ENCODE measurements at places on chromosomes 6 and 20.
A peak's percentile ranks its signal among the peaks of the same experiment; 100 is the strongest.

DNA sequence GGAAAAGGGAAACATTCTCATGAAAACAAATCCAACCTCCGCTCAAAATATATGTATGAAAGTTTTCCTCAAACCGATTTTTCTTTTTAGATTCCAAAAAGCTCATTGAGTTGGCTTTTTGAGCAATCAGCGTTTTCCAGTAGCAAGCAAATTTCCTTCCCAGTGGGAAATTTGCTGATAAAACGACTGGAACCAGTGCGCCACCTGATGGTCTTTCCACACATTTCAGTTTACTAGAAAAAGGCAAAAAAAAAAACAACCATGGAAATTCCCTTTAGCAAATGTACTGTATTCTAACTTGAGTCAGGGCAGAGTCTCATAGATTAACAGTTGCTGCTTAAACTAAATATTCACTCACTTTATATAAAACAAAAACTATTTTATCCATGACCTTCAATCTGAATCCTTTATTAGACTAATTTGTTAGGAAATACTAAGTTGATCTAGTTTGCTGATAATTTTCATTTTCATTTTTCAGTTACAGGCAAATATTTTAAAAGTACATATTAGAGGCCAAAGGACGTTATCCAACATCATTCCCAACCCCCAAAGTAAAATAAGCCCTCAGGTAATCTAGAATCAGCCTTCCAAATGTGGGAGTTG is 271.5 kb downstream of the FOXA2 start:
- DNase-seq, result no peak

GRCh38 chr20:56395166-56395565 is 2.7 kb downstream of the CSTF1 start:
- DNase-seq, result no peak

DNA sequence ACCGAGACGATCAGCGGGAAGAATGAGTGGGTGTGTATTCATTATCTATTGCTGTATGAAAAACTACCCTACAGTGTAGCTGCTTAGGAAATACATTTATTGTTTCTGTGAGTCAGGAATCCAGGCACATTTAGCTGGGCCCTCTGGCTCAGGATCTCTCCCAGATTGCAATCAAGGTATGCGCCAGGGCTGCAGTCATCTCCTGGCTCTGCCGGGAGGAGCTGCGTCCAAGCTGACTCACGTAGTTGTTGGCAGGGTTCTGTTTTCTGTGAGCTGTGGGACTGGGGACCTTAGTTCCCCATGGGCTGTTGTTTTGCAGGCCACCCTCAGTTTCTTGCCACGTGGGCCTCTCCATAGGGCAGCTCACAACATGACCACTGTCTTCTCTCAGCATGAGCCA is 68.2 kb upstream of the FUCA2 start:
- DNase-seq, result no peak

DNA sequence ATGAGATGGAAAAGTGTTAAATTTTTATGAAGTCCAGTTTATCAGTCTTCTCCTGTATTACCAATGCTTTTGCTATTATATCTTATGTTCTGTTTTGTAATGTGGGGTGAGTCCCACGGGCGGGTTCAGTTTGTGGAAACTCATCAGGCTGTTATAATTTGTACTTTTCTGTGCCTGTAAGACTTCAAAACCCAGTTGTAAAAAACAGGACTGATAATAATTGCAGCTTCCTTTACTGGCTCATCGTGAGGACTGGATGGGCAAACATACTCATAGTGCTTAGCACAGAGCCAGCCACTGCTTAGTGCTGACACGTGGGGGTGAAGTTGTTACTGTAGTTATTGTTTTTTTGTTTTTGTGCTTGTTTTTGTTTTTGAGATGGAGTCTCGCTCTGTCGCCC is 45.6 kb downstream of the TGM2 start:
- DNase-seq, result no peak

- no peak for DNase-seq
These were observed 145.7 kb downstream of the KHDC1L start for GRCh38 chr6:73079611-73079955.

DNA sequence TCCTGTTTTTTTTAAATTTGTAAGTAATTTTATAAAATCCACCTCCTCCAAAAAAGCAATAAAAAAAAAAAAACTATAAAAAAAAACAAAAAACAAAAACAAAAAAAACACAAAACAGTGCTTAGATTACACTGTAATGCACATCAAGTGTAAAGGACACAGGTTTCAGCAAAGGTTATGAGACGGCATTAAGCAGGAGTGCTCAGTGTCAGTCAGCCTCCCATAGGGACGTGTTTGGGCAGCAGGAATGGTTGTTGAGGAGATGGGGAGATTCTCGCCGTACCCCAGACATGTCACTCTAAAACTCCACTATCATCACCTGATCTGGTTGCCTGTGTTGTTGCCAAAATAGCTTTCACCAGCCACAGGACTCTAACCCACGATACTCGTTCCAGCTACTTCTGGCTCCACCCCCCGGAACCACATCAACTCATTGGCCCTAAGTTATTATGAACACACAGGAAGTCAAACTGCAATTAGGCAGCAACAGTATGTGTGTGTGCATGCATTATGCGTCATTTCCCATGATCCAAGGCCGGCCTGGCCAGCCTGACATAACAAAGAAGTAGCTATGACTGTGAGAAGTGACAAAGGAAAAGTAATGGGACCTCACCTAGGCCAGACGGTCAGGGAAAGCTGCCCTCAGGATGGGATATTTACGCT is 28.7 kb downstream of the ECT2L start:
- DNase-seq, result no peak

DNA sequence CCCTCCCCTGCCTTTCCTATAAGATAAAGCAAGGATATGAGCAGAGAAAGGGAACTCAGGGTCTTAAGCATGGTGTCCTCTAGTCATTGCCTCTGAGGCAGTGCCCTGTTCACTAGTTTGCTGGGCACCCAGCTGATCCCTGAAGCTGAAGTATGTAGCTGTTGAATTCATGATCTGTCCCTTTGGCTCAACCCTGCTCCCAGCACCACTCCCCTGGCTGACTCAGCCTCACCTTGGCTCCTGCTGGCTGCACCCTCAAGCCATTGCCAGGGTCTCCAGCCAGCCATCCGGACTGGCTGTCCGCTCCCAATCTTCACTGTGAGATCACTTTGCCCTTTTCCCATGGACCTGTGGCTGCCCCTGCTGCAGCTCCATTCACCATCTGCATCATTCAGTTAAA is 25.9 kb upstream of the UST start:
- no peak for DNase-seq

- DNase-seq, result no peak
These were observed 861.3 kb downstream of the QKI start for GRCh38 chr6:164275773-164276172.

DNA sequence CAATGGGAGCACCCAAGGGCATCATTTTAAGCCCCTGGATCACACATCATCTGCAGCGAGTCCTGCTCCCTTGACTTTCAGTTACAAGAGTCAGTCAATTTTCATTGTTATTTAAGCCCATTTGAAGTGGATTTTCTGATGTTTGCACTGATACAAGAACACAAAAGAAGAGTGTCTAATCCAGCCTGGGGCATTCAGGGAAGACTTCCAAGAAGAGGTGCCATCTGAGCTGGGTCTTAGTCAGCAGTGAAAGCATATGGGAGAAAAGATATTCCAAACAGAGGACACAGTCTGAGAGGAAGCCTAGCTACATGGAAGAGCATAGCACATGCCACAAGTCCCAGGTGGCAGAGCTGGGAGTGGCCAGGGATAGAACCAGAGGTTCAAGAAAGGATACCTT is 10.4 kb upstream of the FOXP4 start:
- DNase-seq, result no peak

GRCh38 chr20:1469925-1470571 is 3.4 kb upstream of the NSFL1C start:
- peak; percentile 16 for DNase-seq

- no peak for DNase-seq
These were observed 102.8 kb upstream of the TMEM170B start for GRCh38 chr6:11434565-11435326.

DNA sequence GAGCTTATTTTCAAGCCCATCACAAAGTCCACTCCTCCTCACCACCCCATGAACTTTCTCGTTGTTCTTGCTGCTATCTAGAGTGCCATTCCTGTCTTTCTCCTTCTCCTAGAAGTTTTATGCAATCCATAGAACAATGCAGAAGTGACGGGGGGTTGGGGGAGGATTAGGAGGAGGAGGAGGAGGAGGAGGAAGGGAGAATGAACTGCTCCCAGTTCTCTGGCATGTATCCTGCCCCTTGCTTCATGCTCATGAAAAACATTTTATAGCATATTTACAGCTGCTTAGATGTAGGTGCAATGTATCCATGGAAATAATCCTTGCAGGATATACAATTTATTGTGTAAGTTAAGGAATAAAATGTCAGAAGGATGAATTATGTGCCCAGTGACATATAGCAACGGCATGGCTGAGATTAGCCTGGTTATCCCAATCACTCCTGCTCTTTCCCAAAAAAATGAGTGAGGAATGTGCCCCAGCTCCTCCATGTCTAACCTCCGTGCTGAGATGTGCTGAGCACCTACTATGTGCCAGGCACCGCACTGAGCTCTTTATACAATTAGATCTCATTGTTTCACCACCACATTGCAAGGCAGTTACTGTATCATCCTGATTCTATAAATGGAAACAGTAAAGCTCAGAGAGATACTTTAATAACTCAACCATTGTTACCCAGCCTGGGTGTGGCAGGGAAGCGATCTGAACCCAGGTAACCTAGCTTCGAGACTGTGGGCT is 41.6 kb upstream of the TFAP2C start:
- no peak for DNase-seq

DNA sequence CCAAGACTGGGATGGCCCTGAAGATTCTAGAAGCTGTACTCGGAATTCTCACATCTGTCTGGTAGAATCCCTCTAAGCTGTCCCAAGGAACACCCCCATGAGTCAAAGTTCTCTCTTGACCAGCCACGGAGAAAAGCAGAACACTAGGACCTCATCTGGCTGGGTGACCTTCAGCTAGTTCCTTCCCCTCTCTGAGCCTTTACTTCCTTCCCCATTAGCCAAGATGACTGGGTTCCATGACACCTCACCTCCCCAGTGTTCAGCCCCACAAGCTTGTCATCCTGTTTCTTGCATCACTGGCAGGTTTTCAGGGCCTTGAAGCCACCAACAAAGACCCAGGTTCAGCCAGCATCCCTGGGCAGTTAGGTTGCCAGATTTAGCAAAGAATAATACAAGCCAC is 47.8 kb downstream of the MAFB start:
- no peak for DNase-seq

DNA sequence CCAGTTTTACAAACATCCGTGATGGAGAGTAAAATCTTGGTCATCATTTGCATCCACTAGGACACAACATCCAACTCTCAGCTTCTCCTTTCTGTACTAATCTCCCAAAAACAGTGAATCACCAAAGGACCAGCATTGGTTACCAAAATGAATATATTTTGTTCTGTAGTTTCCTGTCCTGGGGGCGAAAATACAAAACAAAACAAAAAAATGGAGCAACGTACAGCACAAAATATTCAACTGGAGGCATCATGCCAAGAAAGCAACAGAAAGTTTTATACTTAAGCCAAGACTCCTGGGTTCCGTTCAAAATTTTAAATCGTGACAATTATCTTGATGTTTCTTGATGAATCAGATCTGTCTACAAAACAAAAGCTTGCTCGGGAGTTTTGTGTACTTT is 126.6 kb upstream of the CCDC28A start:
- no peak for DNase-seq

GRCh38 chr20:31718952-31719643 is 3.6 kb downstream of the BCL2L1 start:
- DNase-seq, result no peak

GRCh38 chr6:167660944-167661551 is 165.7 kb upstream of the AFDN start:
- no peak for DNase-seq

- peak; percentile 77 for DNase-seq
These were observed 107.7 kb upstream of the PRND start for GRCh38 chr20:4613718-4614620.

DNA sequence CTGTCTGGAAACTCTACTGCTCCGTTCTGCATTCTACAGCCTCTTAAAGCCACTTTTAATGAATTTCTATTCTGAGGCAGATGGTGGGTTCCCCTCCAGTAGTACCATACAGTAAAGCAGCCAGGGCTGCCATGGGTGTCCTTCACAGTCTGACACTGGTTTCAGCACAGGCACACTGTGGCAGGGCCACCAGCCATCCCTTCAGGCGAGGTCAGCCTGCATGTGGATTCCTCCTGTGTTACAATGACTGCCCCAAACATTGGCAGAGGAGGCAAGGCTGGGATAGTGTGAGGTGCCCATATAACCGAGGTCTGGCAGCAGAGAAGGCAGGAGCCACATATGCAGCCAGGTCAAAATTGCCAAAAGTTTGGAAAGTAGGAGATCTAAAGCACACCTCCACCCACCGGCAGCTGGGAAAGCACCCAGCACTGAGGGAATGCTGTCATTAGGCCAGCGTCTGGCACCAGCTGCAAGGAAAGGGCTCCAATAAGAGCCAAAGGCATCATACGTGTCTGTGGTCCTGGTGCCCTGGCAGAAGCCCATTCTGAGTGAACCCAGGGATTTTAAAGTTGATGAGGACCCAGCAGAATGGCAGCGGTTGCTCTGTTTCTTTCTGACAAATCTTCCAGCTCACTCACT is 24.0 kb downstream of the STK35 start:
- DNase-seq, result no peak

GRCh38 chr20:32634041-32634805 is 39.5 kb downstream of the C20orf203 start:
- no peak for DNase-seq

- DNase-seq, result no peak
These were observed 8.5 kb downstream of the TRIM15 start for GRCh38 chr6:30171677-30172471.

DNA sequence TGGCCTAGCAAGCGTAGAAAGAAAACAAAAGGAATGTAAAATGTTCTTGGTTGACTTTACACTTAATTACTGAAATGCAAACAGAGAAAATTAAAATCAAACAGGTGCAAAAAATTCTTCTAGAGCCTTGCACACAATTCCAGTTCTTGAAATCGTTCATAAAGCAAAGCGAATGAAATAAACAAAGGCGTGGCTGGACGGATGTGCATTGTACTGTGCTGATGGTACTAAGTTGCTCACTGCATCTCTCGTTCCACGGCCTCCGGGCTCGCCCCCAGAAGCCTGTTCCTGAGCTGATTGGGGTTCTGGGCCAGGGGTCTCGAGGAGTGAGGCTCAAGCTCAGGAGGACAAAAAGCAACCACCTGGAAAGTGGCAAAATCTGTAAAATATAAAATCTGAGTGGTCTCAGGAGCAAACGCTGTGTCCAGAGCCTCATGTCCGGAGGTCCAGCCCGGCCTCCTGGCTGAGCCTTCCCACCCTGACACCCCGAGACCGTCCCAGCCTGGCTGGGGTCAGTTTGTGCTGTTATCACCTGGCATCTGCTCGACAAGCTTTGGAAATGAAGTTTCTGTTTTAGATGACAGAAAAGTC is 71.3 kb downstream of the TTLL2 start:
- no peak for DNase-seq

GRCh38 chr6:39403304-39403703 is 80.8 kb upstream of the KCNK16 start:
- no peak for DNase-seq

GRCh38 chr6:127291495-127291894 is 24.8 kb downstream of the RNF146 start:
- peak; percentile 6 for DNase-seq

GRCh38 chr6:27251112-27251605 is 3.7 kb downstream of the PRSS16 start:
- DNase-seq, result peak; percentile 67
